ENCODE measurements at places on chromosomes 4 and X. TPM values are rescaled to one million over a fixed set of nuclear protein-coding genes. Genes with fewer than 3 reads are reported as not detected.

The PPBP gene
- total RNA-seq: not detected

DNA sequence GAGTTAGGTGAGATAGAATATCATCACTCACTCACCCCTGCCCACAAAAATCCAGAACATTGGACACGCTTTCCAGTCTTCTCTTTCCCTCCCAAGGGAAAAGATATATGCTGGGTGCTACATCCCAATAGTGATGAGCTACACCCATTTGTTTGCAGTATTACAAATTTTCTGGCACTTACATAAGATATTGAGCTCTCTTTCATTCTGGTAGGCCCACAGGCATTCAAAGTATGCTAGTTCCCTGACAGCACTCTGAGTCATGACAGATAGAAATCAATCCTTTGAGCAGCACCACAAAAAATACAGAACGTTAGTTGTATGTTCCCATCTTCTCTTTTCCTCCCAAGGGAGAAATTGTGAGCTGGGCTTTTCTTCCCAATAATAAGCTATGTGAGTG, 477.6 kb upstream of the GRID2 start:
- no peak for DNase-seq
- no peaks in the 10 kb centered on the region for H3K36me3 ChIP-seq
- no peaks in the 10 kb centered on the region for H3K4me1 ChIP-seq
- H3K4me3 ChIP-seq: no peak overlapping the region
- no peak overlapping the region for H3K27ac ChIP-seq
- no peaks in the 10 kb centered on the region for H3K27me3 ChIP-seq

DNA sequence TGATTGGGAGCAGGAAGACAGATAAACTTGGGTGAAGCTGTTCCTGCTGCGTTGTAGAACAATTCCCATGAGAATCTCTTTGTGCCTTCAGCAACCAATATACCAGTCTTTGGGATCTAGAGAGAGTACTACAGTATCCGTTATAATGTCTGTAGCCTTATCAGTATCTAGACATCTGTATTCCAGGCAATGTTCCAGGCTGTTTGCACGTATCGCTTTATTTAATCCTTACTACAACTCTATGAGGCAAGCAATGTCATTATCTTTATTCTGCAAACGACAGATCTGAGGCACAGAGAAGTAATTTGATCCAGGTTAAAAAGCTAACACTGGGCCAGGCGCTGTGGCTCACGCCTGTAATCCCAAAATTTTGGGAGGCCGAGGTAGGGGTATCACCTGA, 251.6 kb downstream of the ARHGAP24 start:
- H3K36me3 ChIP-seq: no peaks in the 10 kb centered on the region
- no peaks in the 10 kb centered on the region for H3K27me3 ChIP-seq
- no peak for DNase-seq
- no peak overlapping the region for H3K4me3 ChIP-seq

GRCh38 chr4:121690001-121690400, 6.8 kb downstream of the ANXA5 start:
- peaks cover 41% of the 10 kb centered on the region for H3K36me3 ChIP-seq
- peak; percentile 59 for DNase-seq
- no peak overlapping the region for H3K4me3 ChIP-seq

DNA sequence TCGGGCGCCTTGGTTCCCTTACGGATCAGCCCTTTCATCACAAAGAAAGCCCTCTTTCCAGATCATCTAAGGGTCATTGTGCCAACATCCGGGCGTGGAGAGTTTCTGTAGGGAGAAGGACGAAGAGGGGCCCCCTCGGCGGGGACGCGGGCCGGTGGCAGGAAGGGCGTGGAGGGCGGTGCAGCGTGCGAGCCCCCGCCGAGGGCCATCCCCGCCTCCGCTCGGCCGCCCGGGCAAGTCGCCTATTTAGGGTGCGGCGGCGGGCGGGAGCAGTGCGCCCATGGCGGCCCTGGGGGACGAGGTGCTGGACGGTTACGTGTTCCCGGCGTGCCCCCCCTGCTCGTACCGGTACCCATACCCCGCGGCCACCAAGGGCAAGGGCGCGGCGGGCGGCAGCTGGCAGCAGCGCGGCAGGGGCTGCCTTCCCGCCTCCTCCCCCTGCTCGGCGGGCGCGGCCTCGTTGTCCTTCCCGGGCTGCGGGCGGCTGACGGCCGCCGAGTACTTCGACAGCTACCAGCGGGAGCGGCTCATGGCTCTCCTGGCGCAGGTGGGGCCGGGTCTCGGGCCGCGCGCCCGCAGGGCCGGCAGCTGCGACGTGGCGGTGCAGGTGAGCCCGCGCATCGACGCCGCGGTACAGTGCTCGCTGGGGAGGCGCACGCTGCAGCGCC, at the start of gene ZAR1:
Gene ZAR1, plus strand, starts transcription at position 241 of the 668 bp plus-strand sequence. Its CDS starts 40 bp downstream, at position 281.
- no peaks in the 10 kb centered on the region for H3K36me3 ChIP-seq
- no peak within 1 kb of the TSS for H3K4me3 ChIP-seq
- H3K4me1 ChIP-seq: no peaks in the 10 kb centered on the region
- no peak within 1 kb of the TSS for H3K27ac ChIP-seq
- peaks cover 35% of the 10 kb centered on the region for H3K27me3 ChIP-seq

DNA sequence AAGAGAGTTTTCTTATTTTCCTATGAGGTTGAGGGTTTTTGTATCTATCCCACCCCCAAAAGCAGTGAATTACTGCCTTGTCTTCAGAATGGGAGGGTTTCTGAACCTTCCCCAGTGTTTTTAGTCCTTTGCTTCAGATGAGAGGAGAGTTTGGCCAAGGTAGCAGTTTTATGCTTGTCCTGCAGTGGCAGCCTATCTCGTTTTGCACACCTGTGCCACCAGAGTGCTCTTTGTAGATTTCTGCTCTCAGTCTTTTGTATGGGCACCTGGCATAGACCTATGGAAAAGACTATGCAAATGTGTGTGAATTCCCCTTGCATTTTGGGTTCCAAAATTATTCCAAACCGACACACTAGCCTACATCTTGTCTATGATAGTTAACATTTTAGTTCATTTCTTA, 5.8 kb downstream of the TBC1D19 start:
- no peak overlapping the region for H3K27ac ChIP-seq
- peaks cover 9% of the 10 kb centered on the region for H3K36me3 ChIP-seq
- H3K4me1 ChIP-seq: peaks cover 40% of the 10 kb centered on the region
- H3K27me3 ChIP-seq: no peaks in the 10 kb centered on the region
- DNase-seq: no peak

DNA sequence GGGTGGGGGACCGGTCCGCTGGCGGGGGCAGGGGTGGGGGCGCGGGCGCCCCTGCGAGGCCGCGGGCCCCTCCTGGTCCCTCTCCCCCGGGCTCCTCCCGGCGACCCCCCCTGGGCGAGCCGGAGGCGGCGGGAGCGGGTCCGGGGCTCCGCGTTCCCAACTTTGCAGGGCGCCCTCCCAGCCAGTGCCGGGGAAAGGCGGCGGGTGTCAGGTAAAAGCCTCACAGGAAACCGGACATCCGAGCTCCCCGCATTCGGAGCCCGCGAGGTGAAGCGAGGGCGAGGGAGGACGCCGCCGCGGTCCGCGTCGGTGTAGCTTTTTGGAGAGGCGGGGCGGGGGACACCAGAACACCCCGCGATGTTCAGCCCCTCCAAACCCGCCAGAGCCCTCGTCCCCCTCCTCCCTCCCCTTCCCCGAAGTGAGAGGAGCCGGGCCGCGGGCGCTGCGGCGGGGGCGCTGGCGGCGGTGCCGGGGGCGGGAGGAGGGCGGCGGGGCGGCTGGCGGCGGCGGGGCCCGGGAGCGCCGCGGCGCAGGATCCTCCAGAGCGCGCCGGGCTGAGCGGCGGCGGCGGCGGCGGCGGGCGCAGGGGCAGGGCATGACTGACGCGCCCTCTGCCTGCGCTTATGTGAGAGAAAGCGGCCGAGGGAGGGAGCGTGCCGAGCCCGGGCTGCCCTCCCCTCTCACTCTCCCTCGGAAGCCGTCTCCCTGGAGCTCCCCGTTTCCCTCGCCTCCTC, at the start of gene VEGFC:
Gene VEGFC, minus strand, starts transcription at position 597 of the 734 bp plus-strand sequence. CDS start 611 bp downstream, outside the sequence.
- DNase-seq: peak; percentile 84
- H3K27ac ChIP-seq: peak within 1 kb of the TSS; percentile 98
- H3K36me3 ChIP-seq: peaks cover 52% of the 10 kb centered on the region
- H3K4me1 ChIP-seq: peaks cover 65% of the 10 kb centered on the region
- H3K4me3 ChIP-seq: peak within 1 kb of the TSS; percentile 95

DNA sequence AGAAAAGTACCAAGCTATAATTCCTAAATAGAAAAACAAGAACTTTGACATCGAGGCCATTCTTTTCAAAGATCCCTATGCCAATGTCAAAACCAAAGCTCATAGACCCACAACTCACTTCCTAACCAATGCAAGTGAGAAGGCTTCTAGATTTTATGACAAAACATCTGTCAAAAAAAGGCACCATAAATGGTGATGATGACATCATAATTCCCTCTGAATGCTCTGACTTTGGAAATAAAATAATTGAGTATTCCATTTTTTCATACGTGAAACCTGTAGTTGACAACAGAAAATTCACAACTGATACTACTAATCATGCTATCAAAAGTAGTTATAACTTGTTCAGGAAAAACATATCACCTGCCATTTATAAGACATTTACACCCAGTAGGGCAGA, 8.7 kb upstream of the CABS1 start:
- H3K36me3 ChIP-seq: no peaks in the 10 kb centered on the region
- H3K27me3 ChIP-seq: no peaks in the 10 kb centered on the region
- H3K4me3 ChIP-seq: no peak overlapping the region
